Activated T-helper 9 cell treated with anti-CD3 and anti-CD28 coated beads, Interleukin-2, amount 50 U/mL, for 16 hours (primary cell): ENCODE measurements at places on chromosomes 12 and 14.

DNA sequence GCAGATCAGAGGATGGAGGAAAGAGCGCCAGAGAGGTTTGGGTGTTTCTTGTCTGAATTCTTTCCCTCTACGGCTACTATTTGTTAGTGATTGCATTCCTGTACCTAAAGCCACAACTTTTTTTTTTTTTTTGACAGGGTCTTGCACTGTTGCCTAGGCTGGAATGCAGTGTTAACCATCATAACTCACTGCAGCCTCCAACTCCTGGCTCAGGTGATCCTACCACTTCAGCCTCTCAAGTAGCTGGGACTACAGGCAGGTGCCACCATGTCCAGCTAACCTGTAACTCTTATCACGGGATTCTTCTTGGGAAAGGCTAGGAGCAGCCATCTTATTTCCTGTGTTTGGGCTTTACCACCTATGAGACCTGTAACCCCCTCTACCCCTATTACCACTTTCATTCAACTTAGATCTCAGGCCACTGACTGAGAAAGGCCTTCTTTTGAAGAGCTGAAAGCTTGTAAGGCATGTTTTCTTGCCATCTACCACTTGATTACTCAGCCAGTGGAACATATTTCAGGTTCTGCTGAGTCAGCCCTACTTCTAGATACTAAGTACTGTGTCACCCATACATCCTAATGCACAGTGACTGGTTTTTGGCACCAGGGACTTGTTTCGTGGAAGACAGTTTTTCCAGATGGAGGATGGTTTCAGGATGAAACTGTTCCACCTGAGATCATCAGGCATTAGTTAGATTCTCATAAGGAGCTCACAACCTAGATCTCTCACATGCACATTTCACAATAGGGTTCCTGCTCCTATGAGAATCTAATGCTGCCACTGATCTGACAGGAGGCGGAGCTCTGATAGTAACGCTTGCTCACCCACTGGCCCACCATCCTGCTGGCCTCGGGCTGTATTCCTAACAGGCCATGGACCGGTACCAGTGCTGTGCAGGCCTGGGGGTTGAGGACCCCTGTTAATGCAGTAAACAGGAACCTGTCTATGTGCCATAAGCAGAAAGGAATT is 6.9 kb downstream of the VEZT start:
- no peak for DNase-seq

DNA sequence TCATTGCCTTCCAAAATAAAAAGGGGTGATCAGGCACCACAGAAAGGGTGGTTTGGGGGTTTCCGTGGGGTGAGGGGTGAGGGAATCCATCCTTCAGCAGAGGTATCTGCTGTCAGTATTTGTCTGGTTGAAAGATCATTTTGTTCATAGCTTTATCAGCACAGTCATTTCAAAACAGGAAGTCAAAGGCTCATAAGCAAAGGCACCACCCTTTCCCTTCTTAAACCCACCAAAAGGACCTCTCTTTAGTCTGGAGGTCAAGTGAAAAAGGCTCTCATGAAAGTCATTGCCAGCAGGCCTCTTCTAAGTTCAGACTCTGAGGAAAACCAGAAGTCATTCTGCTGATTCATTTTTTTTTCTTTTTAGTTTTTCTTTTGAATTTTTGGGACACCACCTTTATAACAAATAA is 6.2 kb downstream of the CHST11 start:
- DNase-seq: no peak

DNA sequence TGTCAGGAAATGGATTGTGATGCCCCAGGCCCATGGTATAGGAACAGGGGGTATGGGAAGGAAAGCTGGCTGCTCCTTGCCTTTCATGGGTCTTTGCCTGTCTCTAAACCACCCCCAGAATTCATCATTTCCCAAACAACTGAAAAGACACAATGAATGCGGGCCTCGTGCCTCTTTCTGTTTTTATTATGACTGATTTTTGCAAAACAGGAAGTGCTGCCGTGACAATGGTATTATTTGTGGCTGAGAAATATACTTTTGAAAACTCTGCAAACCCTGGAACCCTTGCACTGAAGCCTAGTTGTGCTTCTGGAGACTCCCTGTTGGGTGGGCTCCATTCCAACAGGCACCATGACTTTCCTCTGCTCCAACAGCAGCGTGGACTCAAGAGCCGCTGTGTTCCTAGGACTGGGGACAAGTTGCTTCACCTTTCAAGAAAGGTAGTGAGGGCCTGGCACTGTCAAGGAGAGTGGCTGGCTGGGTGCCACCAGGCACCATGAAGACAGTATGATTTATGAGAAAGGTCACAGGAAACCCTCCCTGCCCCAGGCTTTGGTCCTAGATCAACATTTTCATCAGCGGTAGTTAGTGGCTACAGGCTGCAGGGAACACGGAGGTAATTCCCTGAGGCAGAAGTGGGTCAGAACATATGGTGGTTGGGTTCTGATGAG is 4.8 kb upstream of the DGLUCY start:
- peak; percentile 8 for DNase-seq

GRCh38 chr14:66635435-66635834 is 127.5 kb downstream of the GPHN start:
- DNase-seq: no peak

GRCh38 chr12:105382771-105383622 is 52.5 kb downstream of the C12orf75 start:
- DNase-seq: no peak

DNA sequence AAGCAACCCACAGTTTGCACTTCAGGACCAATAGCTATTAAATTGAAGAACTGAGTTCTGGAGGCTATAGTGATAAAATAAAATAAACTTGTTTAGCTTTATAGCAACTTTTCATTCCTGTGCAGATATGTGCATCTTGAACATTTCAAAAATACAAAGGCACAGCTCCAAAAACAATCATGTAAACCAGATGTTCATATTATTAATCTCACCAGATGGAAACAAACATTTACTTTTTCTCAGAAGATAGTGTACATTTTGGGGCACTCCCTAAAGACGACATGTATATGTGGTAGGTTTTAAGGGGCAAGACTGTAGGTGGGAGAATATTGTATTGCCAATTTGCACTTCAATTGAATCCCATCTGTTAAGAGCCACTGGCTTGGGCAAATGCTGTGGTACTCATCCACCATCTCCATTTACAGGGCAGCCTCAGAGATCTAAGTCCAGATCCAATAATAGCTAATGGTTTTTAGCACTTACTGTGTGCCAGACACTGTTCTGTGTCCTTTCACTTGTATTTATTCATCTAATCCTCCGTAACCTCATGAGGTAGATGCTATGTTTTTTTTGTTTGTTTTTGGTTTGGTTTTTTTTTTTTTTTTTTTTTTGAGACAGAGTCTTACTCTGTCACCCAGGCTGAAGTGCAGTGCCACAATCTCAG is 49.1 kb downstream of the PTGER2 start:
- DNase-seq: no peak

DNA sequence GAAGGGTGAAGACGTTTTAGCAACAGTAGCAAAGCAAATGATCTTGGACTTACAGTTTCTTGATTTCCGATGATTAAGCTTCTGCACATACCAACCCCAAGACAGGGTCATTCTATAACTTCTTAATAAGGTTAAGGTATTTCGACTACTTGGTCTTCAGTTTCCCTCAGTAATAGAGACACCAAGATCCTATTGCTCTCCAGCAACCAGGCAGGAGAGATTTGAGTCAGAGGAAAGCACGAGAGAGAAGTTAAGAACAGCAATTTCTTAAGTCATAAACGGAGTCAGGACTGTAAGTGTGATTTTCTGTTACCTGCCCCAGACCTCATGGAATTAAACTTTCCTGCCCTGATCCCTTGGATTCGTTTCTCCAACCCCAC is 215.6 kb downstream of the TTC8 start:
- no peak for DNase-seq

DNA sequence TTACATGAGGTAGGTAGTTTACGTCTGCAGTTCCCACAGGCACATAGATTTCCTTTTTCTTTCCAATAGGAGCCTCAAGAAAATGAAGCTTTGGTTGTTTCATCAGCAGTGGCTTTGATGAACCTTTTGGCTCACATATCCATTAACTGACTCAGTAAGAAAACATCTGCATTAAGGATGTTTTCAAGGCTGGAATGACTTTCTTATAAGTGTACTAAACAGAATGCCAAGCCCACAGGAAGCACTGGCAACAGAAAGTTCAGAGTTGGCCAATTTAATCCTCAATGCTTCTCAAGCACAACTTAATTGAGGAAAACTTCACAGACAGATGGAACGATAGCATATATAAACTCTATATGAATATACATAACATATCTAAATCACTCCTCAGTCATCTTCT is 63.5 kb downstream of the ST8SIA1 start:
- no peak for DNase-seq

DNA sequence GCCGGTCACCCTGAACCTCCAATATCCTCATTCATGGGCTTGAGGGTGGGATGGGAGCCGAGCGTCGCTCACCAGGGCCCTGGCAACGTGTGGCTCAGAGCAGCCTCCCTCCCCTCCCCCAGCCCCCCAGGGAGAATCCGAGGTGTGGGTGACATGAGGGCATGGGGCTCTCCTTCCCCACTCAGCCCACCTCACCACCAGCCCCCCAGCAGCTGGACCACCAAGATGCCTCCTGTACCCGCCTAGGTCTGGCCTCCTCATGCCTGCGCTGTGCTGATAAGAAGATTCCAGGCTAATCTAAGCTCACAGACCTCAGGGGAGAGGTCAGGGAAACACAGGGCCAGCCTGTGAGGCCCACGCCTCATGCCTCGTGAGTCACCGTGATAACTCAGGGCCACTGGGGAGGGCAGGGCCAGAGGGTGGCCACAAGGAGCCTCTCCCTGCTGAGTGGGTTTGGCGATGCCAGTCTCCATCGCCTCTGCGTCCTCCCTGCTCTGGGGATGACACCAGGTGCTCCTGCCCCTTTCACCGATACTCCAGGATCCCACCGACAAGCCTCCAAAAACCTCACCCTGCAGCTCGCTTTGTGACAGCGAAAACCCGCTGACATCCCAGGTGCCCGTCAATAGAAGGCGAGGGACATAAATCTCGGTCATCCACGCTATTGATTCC is 56.9 kb downstream of the TESC start:
- no peak for DNase-seq

DNA sequence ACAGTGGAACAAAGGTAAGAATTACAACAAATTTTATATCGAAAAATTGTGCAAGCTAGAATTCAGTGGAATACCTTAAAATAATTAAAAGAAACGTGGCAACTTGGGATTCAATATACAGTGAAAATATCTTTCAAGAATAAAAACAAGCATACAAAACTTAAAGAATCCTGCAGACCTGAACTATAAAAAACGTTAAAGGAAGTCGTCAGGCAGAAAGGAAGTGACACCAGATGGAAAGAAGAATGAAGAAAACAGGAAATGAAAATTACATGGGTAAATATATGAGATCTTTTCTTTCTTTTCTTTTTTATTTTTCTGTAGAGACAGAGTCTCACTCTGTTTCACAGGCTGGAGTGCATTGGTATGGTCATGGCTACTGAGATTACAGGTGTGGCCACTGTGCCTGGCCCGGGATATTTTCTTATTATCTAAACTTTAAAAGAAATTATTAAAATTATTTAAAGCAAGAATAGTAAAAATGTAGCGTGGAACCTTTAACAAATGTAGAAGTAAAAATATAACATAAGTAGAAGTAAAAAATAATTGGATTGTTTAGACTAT is 4.7 kb downstream of the MGP start:
- DNase-seq: no peak

DNA sequence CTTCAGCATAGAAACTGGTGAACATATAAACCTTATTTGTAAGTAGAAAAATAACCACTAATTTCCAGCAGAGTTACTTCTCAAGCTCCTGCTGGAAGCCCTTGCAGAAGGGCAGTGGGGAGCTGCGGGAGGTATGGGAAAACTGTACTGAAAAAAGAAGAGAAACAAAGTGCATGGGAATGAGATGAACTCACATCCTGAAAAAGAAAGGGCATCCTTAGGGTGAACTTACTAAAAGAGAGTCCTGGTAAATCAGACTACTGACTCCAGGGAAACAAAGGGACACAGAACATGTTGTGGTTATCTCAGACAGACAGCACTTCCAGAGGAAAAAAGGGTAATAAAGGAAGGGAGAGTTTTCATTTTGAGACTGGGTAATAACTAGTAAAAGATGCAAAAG is 515.1 kb downstream of the RPL10L start:
- no peak for DNase-seq

DNA sequence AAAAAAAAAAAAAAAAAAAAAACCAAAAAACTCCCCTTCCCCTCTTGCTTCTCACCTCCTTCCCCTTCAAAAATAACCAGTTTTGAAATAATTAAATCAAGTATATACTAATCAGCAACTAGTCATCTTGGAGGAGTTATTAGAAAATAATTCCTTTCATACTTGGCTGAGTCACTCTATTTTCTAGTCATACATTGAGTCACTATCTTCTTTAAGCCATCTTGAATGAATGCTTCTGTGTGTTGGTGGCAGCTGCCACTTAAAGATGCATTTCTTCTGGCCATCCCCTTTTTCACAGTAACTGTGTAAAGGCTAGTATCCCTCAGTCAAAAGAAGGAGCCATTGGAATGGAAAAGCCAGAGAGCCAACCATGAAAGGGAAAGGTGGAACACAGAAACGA is 84.2 kb upstream of the TMEM263 start:
- no peak for DNase-seq

GRCh38 chr12:58386136-58386535 is 444.8 kb downstream of the ATP23 start:
- no peak for DNase-seq

- DNase-seq: no peak
Measured at GRCh38 chr14:50917449-50917848, 26.8 kb downstream of the PYGL start.

GRCh38 chr14:75559451-75560222 is 18.8 kb upstream of the FLVCR2 start:
- peak; percentile 58 for DNase-seq
